Suppressor macrophage (primary cell): ENCODE measurements at places on chromosomes 1 and 21.

- no peak for DNase-seq
These were observed 9.6 kb upstream of the SPATC1L start for GRCh38 chr21:46193829-46194373.

DNA sequence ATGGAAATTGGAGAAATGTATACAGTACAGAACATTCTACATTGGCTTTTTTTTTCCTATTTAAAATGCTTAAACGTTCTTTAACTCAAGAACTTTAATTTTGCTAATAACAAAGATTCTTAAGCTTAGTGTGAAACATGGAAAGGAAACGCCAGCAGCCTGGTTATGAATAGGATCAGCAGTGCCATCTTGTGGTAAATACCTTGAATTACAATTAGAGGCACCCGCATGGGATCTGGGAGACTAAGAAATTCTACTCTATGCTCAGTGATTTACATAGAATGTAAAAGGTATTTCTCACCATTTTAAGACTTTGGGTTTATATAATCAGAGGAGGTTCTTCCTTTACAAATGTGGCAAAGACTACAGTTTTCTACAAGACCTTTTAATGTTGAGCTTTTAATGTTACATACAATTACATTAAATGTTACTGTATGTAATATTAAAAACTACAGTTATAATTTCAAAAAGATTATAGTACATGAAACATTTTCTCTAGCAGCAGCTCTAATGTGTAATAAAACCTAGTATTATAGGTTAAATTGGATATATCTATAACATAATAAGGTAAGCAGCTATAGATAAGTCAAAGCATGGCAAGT, 32.1 kb upstream of the APOBEC4 start:
- DNase-seq: peak; percentile 79

- DNase-seq: peak; percentile 89
These were observed 276.1 kb downstream of the RPS6KC1 start for GRCh38 chr1:213327017-213327667.

DNA sequence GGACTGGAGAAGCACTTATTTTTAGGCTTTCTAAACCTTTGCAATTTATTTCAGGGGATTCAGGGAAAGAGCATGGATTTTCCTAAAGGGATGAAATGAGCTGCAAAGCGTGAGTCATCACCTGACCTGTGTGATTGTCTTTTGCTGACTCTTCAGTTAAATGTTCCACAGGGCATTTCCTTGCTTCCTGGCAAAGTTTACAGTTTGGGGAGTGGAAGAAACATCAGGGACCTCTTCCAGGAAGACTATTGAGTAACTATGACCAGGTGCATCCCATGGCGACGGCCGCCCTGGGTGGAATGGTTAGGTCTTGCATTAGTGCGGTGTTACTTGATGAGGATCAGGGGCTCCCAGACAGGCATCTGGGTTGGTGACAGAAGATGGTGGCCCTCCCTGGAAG, 79.5 kb upstream of the SIPA1L2 start:
- DNase-seq: no peak

DNA sequence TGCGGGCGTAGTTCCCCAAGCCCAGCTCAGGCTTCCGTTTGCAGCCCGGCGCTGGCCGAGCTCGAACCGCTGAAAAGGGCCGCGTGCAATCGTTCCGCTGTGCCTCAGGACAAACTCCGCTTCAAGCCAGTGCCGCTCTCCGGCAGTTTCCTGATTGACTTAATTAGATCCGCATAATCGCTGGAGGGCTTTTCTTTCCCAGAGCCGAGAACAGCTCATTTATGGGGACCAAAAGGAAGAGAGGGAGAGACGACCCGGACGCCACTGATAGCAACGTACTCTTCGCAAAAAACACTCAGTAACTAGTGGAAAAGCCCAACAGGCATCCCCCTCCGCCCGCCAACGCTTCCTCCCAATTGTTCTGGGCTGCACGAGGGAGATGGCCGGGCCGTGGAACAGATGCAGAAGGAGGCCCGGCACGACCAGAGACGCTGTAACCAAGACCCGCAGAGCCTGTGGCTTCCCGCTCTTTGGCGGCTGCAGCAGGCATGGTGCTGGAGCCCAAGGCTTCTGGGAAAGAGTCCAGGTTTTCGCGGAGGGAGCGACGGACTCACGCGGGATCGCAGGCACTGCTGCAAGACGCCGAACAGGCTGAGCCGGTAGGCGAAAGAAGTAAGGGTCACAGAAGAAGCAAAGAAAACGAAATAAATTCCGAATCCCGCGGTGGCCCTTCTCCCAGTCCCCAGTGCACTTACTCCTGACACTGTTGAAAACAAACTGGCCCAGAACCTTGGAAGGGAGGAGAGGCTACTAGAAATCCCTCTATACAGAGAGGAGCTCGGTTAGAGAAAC, 3.6 kb upstream of the FOXD2 start:
- peak; percentile 82 for DNase-seq
